ENCODE measurements at places on chromosomes 12 and 14.

DNA sequence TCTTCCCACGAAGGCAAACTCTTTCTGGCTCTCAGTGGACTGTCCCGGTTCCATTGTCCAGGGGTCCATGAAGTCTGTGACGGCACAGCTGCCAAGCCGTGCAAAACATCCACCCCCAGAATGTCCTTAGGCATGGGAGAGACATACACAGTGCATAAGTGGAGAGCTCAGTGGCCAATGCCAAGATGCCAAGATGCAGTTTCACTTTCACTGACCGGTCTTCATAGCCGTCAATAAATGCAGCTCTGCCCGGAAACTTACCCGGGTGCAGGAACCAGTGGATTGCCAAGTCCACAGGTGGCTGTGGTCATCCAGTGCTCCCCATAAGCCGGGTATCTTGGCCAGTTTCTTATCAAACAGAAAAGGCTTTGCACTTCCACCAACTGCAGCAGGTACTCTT, 162.3 kb downstream of the PTCSC3 start:
- DNase-seq: no peak

DNA sequence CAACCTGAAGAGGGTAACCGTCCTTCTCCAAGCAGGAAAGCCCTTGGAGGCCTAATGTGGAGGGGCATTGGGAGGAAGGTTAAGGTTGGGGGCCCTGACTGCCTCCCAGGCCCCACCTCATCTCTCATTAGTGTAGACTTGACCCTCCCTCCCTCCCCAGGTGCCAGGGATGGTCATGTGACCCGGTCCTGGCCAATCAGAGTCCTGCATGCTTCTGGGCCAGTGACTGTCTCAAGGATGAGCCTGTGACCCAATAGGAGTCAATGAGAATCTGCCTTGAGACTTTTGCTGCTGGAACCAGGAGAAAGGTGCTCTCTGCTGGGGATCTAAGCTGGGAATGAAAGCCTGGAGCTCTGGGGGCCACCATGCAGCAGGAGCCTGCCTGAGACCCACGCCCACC, 70.8 kb downstream of the NCOR2 start:
- no peak for DNase-seq

DNA sequence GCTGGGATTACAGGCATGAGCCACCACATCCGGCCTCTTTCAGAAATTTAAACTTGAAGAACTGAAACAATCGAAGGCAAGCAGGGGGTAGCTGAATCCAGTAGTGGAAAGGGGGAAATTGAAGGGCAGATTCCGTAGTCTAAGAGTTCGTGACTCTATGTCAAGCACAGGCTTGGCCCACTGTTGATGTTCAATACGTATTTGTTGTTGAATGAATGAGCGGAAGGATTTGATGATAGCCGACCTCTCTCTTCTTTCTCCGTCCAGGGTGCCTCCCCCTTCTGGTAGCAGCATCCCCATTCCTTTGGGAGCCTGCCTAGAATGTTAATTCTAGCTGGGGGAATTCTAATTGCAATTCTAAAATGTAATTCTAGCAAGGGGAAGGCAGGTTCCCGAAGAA, 59.8 kb upstream of the MED13L start:
- no peak for DNase-seq

GRCh38 chr12:50961708-50962107, 9.4 kb downstream of the HIGD1C start:
- DNase-seq: no peak

All from occipital lobe (tissue), 3 donors.